Right ventricle myocardium inferior (tissue), 1 donor: ENCODE measurements at places on chromosomes 3 and 15.
A peak's percentile ranks its signal among the peaks of the same experiment; 100 is the strongest.

DNA sequence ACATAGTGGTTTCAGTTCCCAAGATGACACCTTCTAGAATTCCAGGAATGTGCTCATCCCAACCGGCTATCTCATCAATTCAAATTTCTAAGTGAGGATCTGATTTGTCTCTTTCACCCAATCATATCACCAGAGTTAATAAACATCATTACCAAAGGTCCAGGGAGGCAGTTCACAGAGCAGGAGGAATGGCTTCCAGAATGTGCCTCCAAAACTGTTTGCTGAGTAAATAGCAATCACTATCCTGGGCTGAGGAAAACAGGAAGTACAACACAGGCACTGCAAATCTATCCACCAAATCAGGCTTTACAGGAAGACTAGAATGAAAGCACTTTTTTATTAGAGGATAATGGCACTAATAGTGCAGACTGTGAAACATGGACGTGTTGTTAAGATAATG, 61.5 kb downstream of the OSBPL10 start:
- no peak for DNase-seq

GRCh38 chr3:186515125-186515524, 29.1 kb downstream of the CRYGS start:
- no peak for DNase-seq

GRCh38 chr15:68616397-68616796, 37.6 kb downstream of the CORO2B start:
- no peak for DNase-seq

GRCh38 chr15:88312941-88313579, 56.5 kb upstream of the NTRK3 start:
- no peak for DNase-seq

GRCh38 chr3:167350245-167350862, 29.7 kb downstream of the ZBBX start:
- no peak for DNase-seq

GRCh38 chr3:94716326-94717018, 653.6 kb downstream of the NSUN3 start:
- DNase-seq, result no peak

DNA sequence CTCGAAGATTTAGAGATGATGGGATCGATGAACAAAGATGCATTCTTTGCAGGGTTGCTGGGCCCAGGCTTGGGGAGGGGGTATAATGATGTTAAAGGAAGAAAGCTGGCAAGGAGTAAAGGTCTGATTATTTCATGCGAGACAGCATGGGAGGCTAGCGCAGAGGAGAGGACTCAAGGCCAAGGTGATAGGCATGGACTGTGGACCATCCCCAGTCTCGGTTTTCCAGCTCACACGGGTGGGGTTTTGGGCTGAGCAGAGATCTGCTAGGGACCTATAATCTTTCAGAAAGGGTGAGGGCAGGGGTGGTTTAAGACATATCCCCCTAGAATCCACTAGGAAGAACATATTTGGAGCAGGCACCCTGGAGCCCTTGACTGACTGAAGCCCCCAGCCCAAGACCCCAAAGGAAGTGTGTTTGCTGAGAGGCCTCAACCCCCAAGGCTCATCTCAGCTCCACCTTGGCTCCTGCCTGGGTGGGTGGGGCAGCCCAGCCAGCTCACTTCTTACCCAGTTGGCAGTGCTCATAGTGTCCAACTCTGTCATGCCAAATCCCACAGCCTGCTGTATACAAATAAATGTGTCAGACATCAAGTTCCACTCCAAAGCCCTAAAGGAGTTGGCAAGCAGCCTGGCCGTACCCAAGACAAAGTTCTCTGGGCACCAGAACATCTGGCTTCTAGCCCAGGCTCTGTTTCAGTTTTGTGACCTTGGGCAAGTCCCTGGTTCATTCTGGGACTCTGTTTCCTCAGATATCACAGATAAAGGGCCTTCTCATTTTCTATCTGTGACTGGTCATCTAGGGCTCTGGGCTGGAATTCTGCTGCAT, 17.9 kb downstream of the ACSBG1 start:
- peak; percentile 78 for DNase-seq

DNA sequence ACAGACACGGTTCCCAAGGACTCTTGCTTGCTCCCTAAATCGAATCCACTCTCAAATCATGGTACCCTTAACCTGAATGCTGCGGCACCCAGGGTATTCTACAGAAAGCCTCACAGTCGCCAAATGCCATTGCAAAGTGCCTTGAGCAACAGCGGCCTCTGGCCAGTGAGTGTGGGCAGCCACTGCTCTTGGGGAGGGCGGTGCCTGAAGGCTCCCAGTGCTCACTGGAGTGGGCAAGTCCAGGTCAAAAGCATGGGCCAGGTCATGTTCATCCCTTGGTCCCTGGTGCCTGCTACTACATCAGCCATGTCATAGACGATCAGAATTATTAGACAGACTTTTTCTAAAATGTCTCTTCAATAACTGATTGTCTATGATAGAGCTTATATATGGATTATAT, 82.5 kb downstream of the ADAMTS17 start:
- DNase-seq, result no peak

- peak; percentile 75 for DNase-seq
These were observed 41.5 kb downstream of the CP start for GRCh38 chr3:149180057-149180573.

GRCh38 chr3:168671091-168671490, 575.4 kb upstream of the GOLIM4 start:
- DNase-seq, result no peak

DNA sequence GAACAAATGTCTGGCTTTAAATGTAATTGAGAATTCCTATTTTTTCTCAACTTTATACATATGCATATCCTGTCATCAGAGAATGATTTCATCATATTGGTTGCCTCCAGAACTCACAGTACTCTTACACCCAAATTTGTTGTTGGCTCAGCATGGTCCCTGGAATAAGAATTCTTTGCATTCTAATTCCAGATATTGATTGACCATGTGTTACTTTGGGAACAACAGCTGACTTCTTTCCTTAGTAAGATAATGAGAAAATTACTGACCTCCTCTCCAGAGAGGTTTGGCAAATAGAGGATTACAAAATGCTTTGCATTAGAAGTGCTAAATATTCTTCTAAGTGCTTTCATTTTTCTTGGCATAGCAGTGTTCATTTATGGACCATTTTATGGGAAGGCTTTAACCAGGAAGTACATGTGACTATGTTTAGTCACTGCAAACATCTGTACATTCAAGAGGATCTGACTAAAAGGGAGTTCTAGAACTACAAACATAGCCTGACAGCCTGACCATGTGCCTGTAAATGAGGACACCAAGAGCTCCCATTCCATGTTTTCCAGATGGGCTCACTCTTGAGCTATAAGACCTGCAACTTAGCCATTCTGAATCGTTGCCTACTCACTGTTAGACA, 391.6 kb upstream of the DPPA4 start:
- no peak for DNase-seq

GRCh38 chr3:24136624-24137310, 191.7 kb downstream of the NR1D2 start:
- DNase-seq, result no peak

DNA sequence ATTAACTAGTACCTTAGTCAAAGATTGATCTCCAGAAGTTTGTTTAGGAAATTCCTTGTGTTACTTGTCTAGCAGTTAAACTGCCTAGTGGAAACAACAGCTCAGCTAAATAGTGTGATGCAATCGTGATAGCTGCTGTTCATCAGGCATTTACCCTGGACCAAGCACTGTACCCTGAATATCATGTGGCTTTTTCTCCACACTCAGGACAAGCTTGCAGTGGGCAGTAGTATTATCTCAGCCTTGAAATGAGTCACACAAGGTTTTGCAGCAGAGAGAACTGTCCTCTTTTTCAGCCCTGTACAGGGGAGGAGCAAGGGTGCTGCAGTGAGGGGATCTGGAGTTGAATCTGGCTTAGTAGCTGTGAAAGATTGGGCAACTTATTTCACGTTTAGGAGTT, 208.4 kb downstream of the TP63 start:
- DNase-seq, result no peak

- no peak for DNase-seq
These were observed 84.4 kb upstream of the MEX3B start for GRCh38 chr15:82130248-82130647.

- no peak for DNase-seq
These were observed 23.9 kb upstream of the SLTM start for GRCh38 chr15:58957101-58957973.

DNA sequence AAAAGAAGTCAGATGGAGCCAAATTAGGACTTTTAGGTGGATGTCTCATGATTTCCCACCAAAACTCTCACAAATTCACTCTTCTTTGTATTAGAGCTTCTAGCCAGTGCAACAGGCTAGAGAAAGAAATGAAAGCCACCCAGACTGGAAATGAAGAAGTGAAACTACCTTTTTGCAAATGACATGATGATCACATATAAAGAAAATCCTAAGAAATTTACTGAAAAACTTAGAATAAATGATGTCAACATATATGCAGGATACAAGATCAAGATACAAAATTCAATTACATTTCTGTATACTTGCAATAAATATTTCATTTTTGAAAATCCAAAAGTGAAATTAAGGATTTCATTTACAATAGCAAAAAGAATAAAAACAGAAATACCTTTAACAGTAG, 110.8 kb downstream of the LRIG1 start:
- DNase-seq, result no peak

DNA sequence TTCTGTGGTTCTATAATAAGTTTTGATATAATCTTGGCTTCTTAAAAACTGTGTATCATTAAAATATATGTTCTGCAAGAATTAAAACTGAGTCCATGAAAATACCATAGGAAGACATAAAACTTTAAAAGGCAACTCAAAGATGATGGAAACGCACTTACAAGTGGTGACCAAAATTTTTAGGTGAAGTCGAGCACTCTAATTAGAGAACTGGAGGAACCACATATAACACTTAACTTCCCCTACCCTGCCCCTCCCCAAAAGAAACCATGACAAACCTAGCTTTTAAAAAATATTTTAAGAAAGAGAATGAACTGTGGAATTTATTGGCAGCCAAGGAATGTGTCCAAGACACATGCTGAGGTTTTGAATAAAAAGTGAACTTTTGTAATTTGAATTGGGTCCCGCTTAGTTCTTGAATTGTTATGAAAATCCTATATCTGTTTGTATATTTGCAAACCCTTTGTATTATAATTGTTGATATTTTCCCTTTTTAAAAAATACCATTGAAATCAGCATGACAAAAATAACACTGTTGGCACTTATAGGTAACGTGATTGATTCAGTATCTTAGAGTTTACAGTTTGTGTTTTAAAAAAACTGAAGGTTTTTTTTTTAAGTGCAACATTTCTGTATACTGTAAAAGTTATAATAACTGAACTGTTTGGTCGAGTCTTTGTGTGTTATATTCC, 7.7 kb downstream of the NR2F2 start:
- DNase-seq, result no peak

GRCh38 chr15:62128916-62129315, 36.2 kb downstream of the C2CD4B start:
- DNase-seq, result no peak

DNA sequence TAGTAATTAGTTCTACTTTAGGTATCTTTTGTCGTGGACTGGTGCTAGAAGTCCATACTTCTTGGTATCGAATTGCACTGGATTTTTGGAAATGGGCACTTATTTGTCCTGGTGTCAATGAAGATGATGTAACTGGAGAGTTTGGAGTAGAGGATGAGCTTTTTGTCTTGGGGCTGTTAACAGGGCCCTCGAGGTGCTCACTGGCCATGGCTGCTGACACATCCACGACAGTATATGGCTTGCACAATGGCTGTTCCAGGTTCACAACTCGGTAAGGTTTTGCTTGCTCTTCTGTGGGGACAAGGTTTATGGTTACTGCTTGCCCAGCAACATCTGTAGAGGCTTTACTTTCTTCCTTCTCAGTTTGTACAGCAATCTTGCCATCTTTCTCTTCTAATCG, 109.4 kb upstream of the TSPAN3 start:
- DNase-seq, result no peak

GRCh38 chr3:169022457-169022856, 641.1 kb downstream of the MECOM start:
- no peak for DNase-seq

DNA sequence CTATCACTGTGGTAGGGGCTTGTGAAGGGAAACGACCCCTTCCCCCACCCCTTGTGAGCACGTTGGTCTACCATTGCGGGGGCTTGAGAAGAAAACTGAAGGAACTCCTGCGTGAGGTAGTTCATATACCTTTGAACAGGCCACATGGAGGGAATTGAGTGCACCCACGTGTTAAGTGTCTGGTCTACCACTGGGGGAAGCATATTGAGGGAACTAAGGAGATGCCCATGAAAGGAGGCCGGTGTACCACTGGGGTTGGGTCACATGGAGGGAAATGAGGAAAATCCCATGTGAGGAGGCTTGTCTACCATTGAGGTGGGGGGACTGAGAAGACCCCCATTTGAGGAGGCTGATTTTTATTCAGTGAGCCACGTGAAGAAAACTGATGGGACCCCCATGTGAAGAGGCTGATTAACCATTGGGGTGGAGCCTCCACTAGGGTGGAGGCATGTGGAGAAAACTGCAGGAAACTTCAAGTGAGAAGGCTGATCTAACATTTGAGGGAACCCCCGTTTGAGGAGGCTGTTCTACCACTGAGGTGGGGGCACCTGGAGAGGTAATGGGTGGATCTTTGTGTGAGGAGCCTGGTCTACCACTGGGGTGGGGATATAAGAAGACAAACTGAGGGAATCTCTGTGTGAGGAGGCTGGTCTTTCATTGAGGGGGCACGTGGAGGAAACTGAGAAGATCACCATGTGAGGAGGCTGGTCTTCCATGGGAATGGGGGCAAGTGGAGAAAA, 163.2 kb downstream of the FBLN2 start:
- no peak for DNase-seq

- DNase-seq, result no peak
These were observed 2.0 kb downstream of the SMC4 start for GRCh38 chr3:160401291-160402095.

DNA sequence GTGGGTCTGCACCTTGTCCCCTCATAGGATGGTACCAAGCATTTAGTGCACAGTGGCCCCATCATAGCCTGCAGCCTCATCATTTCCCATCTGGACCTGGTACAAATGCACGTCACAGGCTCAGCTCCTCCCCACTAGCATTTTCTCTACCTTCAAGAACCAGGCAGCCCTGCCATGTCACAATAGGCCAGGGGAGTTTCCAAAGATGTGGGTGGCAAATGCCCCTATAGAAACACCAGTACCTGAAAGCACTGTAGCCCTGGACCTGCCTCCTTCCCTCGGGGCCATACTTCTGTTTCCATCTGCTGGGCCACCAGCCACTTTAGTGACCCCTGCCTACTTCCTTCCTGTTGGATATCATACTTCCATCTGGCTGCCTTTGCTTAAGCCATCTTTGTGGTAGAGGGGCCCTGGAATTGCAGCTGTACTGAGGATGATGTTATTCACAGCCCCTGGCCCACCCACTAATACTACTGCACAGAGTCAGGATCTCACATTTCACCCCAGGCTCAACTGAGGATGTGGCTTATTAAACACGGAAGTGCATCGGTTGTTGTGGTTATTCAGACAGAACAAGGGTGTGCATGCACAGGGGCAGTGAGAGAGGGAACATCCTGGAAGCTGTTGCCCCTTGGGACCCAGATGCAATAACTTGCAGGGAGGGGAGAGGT, 3.8 kb downstream of the TCTA start:
- DNase-seq, result no peak

DNA sequence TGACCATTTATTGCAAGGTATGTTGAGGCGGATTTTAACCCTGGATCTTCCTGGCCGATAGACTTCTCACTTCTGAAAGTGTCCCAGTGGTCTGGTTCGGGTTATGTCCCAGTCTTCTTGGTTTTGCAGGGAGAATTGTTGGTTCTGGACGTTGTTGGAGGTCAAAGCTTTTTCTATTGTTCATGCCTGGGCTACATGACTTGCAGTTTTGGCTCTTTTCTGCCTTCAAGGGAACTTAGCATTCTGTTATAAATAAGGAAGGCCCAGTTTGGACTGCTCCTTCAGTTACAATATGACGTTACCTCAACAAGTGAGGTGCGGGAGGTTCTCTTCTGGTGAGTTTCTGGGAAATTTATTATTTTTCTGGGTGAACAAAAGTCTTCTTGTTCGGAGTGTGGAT, 614.3 kb downstream of the DIPK2A start:
- DNase-seq, result no peak
